Epithelial cell of proximal tubule (primary cell): ENCODE measurements at places on chromosomes 6 and 20.

- DNase-seq: no peak
Observed at GRCh38 chr20:42461291-42461690, 728.4 kb downstream of the PTPRT start.

- no peak for DNase-seq
Observed at GRCh38 chr20:36891211-36891610, 15.3 kb downstream of the TLDC2 start.

GRCh38 chr6:146855889-146856288 is 257.1 kb downstream of the ADGB start:
- DNase-seq: no peak

DNA sequence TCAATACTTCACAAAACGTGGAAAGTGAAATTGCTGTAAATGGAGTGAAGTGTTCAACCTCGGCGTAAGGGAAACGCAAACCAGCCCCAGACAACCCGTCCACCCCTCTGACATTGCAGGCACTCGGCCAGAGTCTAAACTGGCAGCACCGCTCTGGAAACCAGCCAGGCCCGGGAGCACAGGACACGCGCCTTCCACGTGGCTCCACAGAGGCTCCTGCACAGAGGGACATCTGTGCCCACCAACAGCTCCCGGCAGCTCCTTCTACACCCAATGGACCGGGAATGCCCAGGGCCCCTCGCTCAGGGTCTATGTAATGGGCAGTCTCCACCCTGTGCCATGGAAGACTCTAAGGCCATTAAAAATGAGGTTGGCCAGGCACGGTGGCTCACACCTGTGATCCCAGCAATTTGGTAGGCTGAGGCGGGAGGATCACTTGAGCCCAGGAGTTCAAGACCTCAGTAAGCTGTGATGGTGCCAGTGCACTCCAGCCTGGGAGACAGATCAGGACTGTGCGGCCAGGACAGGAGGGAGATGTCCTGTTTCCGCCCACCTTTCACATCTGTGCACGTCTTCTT is 3.4 kb upstream of the HELZ2 start:
- DNase-seq: no peak

DNA sequence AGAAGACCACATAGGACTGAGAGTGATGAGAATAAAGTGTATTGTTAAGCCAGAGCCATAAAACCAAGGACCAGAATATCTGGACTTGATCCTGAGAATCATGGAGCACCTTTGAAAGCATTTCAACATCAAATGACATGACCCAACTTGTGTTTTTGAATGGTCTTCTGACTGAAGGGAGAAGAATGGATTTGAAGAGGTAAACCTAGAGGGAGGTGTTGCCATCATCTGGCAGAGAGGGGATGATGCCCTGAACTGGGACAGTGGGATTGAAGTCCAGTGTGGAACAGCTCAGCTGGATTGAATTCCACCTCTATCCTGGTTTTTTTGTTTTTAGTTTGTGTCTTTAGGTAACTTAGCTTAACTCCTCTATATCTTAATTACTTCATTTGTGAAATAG is 570.0 kb downstream of the TBC1D32 start:
- no peak for DNase-seq

DNA sequence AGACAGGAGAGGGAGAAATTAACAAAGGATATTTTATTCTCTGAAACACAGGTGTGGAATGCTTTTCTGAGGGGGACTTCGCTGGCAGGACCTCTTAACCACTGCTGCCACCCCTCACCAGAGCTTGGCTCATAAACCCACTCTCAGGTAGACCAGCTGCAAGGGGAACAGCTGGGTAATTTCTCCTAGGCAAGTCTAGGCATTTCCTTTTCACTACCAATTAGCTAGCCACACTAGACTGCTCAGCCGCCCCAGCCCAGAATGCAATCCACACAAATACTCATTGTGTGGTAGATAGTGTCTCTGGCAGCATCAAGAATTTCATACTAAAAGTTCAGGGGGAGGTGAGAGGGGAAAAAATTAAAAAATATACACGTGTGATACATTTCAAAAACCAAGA is 267.6 kb upstream of the ID4 start:
- DNase-seq: no peak

GRCh38 chr20:33680686-33681085 is 5.5 kb downstream of the E2F1 start:
- no peak for DNase-seq

GRCh38 chr20:5316188-5317158 is at the start of gene PROKR2:
PROKR2 (minus strand) TSS chr20:5316954; CDS start chr20:5314369, 2,585 bp downstream.
- no peak for DNase-seq

GRCh38 chr6:159359581-159360297 is 190.5 kb downstream of the FNDC1 start:
- DNase-seq: no peak

- DNase-seq: no peak
Observed at GRCh38 chr6:85679445-85680123, 36.9 kb upstream of the SYNCRIP start.

DNA sequence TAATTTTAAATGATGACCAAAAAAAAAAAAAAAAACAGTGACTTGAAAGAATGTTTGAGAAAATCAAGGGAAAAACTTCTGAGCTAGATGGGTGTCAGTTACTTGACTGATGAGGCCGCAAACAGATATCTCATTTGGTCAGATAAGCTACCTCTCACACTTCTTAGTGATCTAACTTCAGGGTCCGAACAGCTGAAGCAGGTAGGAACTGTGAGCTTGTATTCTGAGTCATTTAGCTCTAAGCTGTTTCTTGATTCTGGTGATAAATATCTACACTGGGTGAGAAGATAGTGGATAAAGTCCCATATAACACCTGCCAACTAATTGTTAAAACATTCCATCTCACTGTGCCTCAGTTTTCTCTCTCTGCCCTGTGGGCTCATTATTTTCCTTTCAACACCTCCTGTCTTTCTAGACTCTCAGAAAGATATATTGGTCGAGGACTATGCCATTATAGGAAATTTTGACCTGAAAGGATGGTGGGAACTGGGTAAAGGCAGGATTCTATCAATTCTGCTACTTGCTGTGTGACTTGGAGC is 7.7 kb downstream of the KIF3B start:
- no peak for DNase-seq

DNA sequence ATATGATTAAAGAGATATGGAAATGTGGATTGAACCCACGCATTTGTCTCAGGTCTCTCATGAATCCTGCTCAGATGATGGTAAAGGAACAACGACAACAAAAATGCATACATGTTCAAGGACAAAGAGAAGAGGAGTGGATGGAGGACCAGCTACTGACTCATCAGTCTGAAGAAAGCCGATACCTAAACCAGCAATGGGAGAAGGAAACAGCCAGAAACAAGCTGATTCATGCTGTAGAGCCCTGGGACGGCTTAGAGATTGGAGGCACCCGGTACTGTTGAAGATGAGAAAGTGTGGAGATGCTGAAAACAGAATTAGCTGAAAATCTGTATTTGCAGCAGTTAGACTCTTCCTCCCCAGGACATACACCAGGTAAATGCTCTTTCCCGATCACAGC is 14.4 kb upstream of the RIPPLY2 start:
- no peak for DNase-seq

GRCh38 chr6:46042355-46042999 is 26.8 kb upstream of the CLIC5 start:
- no peak for DNase-seq

GRCh38 chr20:19701429-19701828 is 56.6 kb upstream of the RIN2 start:
- DNase-seq: no peak

DNA sequence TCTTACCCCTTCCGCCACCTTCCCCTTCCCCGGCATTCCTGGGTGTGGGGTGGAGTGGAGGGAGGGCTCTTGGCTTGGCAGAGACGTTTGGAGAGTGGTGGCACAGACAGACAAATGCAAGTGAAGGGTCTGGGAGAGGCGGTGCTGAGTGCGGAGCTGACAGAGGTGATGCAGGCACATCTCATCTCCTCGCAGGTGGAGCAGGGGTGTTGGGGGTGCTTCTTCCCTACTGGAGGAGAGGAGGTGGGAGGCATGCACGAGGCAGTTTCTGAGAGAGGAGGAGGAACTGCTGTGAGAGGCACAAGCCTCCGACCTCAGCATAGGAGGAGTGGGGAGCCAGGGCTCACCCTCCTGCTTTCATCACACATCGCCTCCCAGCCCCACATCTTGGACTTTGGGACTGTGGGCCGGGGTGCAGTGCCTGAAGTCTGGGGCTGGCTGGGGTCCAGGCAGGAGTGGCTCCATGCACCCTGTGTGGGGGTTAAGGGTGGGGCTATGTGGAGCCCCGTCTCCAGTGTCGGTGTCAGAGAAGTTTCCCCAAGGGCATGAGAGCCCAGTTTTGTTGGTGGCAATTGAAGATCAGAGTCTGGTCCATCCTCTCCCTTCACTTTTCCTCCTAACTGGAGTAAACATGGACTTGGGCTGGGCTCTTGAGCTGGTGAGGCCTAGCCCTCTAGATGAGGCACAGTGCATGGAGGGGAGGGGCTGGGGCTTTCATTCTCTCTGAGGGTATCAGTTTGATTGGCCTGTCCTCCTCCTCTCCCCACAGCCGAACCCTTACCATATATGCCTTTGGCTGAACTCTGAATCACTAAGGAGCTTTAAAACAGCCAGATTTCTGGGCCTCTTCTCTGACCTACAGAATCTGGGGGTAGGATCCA is 20.2 kb upstream of the SLC22A7 start:
- no peak for DNase-seq

DNA sequence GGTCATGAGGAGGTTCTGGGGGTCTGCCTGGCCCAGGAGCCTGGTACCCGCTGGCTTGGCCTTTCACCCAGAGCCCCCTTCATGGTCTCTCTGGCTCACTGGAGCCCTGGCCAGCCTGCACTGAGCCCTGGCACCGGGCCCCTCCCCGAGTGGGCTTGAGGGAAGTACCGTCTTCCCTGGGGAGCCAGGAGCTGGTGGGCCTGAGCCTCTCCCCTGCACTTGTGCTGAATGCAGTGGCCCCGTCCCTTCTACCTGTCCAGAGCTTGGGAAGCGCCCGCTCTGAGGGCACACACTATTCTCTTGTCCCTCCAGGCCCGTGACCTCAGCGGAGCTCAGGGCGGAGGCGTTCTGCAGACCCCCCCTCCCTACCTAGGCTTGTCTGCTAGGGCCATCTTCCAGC is 62.2 kb downstream of the TCP11 start:
- DNase-seq: no peak

DNA sequence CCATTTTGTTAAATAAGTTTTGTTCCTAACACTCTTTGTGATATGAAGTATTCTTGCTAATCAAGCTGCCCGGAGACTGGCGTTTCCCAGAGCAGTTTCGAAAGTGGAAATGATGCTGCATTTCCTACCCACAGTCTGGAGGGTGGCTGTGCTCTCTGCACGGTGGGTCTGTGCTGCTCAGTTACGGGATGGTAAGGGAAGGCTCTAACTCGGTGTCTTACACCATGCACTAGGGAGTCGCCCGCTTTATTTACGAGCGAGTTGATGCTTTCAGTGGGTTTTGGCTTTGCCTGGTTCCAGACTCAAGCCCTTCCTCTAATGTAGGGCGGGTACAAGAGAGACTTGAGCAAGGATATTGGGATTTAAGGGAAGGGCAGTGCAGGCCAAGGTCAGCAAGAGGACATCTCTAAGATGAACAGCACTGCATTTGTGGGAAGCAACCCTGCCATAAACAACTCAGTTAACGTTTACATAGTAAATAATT is 180.1 kb upstream of the AKAP12 start:
- no peak for DNase-seq

GRCh38 chr20:49466114-49466912 is 16.2 kb downstream of the KCNB1 start:
- no peak for DNase-seq

DNA sequence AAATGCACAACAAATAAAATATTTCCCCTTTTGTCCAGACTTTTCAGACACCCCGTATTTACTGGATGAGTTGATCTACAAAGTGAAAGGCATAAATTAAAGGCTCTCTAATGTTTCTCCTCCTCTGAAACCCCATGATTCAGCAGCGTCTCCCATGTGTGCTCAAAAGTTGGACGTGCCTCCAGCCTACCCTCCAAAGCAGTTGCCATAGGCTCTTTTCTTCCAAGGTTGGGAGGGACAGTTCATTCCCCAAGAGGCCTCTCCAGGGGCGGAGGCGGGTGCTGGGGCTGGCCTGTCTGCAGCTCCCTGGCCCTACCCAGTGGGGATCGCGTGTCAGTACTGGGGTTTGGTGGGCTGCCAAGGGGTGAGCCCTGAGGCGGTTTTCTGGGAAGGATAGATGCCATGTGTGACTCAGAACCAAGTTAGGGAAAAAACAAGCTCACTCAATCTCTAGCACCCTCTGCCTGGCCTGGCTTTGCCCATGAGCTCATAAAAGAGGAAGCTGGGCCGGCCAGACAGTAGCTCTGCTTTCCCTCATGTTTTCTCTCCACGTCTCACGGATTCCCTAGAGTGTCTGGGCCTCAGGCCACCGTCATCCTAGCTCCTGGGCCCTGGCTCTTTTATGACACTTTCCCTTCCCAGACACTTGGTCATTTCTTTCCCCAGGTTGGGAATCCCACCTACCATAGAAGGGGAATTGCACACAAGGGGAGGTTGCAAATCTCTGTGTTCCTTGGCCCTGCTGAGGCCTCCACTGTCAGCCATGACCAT is 8.0 kb upstream of the IER3 start:
- DNase-seq: peak; percentile 96

GRCh38 chr6:24861934-24862333 is 63.2 kb upstream of the ARMH2 start:
- DNase-seq: no peak

DNA sequence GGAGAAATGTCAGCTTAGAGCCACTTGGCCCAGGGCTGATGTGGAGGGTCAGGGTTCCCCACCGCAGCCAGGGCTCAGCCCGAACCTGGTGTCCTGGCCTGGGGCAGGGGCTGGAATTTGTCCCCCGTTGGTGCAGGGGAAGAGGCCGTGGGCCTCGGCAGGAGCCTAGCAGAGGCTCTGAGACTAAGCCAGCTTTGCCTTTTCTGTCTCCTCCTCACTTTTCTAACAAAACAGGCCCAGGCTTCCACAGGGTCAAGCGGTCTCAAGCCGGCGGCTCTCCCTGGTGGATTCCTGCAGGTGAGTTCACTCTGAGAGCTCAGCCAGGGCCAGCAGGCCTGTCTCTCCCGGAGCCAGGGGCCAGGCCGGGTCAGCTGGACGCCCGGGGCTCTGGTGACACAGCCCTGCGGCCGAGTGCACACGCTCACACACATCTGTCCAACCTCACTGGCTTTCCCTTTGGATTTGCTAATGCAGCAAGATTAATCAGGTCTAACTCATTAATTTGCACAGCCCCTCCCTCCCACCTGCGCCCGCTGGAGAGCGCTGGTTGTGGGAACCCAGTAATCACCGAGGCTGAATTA is 2.9 kb upstream of the CHRNA4 start:
- no peak for DNase-seq

- DNase-seq: no peak
Observed at GRCh38 chr6:136752554-136752953, 39.7 kb downstream of the MAP3K5 start.

DNA sequence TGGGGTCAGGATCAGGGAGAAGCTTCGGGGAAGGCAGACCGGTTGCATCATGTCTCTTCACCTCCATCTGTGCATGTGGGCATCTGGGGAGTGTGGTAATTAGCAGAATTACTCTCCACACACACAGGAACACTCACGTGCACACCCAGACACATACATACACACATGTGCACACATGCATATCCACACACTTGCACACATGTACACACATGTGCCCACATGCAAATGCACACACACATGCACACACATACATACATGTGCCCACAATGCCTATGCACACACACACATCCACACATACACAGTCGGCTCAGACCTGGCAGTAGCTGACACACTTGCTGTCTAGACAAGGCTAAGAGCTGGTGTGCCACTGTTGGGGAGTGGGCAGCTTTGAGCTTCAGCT is 212.3 kb upstream of the PMEPA1 start:
- no peak for DNase-seq

GRCh38 chr6:165660857-165661663 is 2.0 kb downstream of the PDE10A start:
- DNase-seq: no peak

- DNase-seq: no peak
Observed at GRCh38 chr6:54217018-54217417, 91.2 kb upstream of the TINAG start.

GRCh38 chr6:156617941-156618340 is 159.2 kb upstream of the ARID1B start:
- no peak for DNase-seq
